ENCODE measurements at places on chromosomes 12 and 14.

- DNase-seq: no peak
Measured at GRCh38 chr12:75955251-75955650, 76.3 kb downstream of the PHLDA1 start.

DNA sequence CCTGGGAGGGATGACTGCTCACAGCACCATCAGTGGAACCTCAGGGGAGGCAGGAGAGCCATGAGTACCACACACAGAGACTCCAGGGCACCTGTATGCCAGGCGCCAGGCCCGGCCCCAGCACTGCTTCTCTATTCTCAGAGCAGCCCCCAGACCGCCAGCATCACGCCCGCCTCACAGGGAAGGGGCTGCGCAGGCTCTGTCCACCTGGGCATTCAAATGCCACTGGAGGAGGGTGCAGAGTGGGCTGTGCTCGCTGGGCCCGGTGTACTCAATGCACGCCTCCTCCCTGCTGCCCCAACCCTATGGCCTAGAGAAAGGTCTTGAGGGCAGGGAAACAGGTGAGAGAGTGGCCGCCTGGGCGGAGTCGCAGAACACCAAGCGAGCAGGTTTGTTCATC lies 43.6 kb downstream of the CCDC85C start:
- DNase-seq: no peak

DNA sequence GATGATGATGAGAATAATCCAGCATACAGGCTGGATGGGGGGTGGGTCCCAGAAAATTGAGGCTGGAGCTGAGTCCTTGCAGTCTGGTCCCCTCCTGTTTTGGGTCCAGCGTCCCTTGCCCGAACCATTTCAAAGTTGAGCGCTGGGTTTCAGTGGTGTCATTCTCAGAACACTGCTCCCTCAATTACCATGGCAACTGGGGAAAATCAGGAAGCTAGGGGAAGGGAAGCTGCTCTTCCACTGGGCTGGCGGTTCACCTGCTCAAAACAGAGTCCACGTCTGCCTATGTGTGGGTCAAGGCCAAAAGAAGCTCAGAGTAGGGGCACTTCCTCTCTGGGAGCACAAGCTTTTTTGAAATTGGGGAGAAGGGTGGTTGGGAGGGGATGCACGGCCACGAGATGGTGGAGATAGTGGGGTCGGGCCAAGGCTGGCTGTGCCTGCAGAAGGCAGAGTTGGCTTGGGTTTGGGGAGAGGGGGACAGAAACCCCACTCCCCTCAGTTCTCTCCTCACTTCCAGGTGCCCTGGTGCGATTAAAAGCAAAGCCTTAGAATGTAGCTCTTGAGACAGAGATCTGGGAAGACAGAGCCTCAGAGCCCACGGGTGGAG lies 1.7 kb upstream of the NOS1 start:
- DNase-seq: no peak

- no peak for DNase-seq
Measured at GRCh38 chr12:3061059-3061458, 16.1 kb upstream of the TSPAN9 start.

GRCh38 chr12:83573671-83574070 lies 887.0 kb downstream of the TMTC2 start:
- DNase-seq: no peak

GRCh38 chr14:25056688-25057078 lies 6.7 kb upstream of the STXBP6 start:
- no peak for DNase-seq

GRCh38 chr12:88036353-88036965 lies 7.3 kb upstream of the C12orf50 start:
- no peak for DNase-seq

DNA sequence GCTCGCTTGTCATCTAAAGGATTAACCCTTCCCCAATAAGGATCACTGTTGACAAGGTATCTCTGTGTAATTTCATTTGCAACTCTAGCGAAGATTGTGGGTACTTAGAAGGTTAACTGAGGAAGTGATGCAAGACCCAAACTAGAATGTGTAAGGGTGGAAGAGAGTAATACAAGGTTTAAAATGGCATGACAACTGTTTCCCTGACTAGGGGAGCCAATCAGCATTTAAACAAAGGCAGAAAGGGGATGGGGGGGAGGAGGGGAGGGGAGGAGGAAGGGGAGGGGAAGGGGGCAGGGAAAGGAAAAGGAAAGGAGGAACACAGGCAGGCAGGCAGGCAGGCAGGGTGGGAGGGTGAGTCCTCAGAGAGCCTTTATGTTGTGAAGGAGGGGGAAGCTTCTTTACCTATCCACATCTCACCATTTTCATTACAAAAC lies 31.1 kb downstream of the NRDE2 start:
- no peak for DNase-seq

DNA sequence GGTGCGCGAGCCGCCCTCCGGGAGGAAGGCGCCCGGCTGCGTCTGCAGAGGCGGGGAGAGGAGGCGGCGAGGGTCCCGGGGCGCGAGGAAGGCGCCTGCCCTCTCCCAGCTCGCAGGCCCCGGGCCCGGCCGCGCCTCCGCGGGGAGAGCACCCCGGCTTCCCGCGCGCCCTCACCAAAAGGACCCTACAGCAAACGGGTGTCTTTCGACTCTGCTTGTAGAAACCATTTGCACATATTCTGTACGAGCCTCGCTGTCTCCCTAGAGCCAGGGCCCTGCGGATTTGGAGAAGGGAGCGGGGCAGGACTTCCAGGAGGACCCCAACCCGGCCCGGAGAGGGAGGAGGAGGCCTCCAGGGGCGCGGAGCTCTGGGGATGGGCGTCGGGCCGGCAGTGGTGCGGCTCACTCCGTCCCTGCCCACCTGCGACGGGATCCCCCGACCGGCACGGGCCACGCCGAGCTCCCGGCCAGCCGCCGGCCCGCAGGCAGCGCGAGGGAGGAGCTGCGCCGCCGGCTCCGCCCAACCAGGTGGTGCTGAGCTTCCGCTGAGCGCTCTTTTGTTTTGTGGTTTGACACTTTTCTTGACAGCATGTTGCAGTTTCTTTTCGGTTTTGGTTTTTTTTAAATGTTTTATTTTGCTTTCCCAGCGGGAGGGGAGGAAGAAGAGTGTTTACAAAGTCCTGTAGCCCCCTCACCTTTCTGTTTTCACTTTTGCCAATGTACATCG lies 103.3 kb upstream of the FKBP4 start:
- DNase-seq: no peak

GRCh38 chr12:75933101-75933500 lies 98.5 kb downstream of the PHLDA1 start:
- DNase-seq: no peak

- DNase-seq: peak; percentile 16
Measured at GRCh38 chr12:60335745-60336144, 739.9 kb downstream of the SLC16A7 start.

DNA sequence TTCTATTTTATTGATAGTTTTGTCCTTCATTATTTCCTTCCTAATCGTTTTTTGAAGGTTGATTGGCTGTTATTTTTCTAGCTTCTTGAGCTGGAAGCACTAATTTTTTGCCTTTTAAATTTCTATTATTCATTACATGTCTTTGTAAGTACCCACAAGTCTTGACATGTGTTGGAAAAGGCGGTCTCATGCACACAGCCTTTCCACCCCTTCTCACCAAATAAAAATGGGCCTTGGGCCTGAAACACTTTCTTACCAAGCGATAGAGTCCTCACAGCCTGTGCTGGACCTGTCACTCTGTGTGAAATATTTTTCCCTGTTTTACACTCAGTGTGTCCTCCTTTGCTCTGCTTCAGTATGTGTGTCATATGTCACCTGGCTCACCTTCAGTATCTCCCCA lies 9.9 kb downstream of the ETNK1 start:
- no peak for DNase-seq

- DNase-seq: no peak
Measured at GRCh38 chr12:60255044-60255443, 659.2 kb downstream of the SLC16A7 start.

DNA sequence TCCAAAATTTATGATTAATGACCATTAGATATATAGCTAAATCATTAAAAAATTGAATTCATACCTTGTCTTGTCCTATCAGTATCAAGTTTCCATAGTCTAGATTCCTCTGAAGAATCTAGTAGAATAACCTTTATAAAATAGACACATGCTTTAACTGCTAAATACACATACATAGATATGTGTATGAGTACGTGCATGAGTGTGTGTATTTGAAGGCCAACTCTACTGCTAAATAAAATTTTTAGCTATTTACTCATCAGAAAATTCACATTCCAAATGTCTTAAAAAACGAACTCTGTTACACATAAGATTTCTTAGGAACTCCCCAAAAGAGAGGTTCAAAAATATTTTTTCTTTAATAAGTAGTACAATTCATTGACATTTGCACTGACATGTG lies 233.0 kb downstream of the SSPN start:
- no peak for DNase-seq

DNA sequence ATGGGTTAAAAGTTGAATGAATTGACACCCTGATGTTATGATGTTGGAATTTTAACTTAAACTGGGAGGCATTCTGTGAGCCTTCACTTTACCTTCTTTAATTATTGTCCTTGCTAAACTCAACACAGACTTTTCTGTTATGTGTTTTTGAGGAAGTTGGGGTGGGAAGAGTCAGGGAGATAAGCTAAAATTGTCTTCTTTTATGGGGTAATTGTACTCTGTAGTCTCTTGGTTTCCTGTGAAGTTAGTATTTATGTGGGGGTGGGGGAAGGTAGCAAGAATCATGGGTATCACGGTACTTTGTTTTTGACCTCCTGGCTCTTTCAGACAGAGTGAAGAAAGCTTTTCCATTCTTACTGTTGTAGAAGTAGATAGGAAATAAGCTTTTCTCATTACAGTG lies 32.9 kb downstream of the RAB21 start:
- DNase-seq: no peak

- no peak for DNase-seq
Measured at GRCh38 chr14:105877645-105878044, 351.3 kb downstream of the TMEM121 start.

GRCh38 chr12:95185854-95186253 lies 31.4 kb downstream of the FGD6 start:
- DNase-seq: no peak

DNA sequence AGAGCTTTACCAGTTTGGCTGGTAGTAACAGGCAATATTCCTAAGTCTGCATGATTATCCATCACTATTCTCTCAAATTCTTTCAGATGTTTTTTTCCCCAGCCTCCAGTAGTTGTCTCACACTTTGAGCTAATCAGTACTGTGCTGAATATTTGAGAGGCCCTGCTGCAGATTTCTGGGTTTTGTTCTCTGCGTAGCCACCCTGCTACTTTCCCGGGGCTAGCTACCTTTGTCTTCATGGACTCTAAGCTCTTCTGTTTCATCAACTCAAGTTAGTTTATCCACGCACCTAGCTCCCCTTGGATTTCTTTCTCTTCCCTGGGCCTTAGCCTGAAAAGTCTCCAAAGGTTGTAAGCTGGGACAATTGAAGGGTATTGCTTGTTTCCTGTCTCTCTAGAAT lies 73.0 kb downstream of the FUT8 start:
- DNase-seq: no peak

- DNase-seq: no peak
Measured at GRCh38 chr12:114954511-114955055, 270.6 kb upstream of the TBX3 start.

DNA sequence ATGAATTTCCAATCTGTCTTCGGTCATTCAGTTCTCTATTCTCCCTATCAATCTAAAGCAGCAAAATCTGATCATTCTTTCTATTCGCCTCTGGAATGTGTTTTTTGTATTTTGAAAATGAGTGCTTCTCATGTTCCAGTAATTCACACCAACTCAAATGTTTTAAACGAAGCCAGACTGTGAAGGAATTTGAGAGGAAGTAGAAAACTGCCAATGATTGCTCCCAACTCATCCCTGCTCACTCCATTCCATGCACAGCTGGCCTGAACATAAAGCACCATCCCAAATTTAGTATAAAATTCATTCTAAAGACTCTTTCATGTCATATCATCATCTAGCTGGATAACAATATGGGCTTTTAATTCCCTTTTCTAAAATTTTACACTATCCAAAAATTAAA lies 123.8 kb downstream of the DUSP6 start:
- DNase-seq: no peak

GRCh38 chr12:104656921-104657320 lies 200.2 kb downstream of the CHST11 start:
- no peak for DNase-seq

- DNase-seq: no peak
Measured at GRCh38 chr14:60944204-60944603, 36.7 kb downstream of the TRMT5 start.

DNA sequence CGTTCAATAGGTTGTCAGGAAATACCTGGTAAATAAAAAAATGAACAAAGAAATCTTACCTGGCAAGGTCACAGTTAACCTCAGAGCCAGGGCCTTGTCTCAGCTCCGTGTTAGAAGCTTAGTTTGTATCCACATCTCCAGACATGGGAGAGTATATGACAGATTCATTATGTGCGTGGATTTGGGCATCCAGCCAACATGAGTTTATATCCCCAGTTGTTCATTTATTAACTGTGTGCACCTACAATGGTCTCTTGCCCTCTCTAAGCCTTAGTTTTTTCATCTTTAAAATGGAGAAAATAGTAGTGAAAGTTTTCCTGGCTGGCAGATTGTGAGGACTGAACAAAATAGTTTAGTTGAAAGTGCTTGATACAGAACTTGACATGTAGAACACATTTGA lies 437.8 kb downstream of the NPAS3 start:
- no peak for DNase-seq

- DNase-seq: no peak
Measured at GRCh38 chr14:104977008-104977680, 1.0 kb downstream of the AHNAK2 start.

DNA sequence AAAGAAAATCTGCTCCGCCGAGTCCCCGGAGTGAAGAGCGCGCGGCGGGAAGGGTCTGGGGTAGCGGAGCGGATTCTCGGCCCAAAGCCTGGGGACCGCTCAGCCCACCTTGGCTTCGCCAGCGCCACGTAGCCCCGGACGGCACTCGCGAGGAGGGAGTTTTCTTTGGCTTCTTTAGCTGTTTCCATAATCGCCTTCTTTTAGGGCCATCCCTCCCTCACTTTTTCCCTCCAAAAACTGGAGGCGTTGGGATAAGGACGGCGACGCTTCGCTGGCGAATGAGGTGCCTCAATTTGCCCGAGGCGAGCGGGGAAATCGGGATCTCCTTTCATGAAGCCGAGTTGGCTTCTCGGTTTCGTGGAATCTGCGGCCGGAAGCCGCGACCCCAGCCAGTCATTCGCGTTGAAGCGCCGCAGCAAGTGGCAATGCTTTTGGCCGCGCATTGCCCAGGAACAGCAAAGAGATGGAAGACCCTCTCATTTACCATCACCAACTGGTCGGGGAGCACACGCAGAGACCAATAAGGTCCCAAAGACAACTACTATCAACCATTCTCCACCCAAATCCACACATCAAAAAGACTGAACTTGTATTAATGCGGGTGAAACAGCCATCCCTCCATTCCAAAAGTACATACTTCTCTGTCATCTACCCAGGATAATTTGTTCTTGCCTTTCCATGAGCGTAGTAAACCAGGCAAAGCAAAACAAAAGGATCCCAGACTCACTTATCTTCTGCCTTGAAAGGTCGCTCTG lies 8.4 kb upstream of the SIX1 start:
- no peak for DNase-seq

DNA sequence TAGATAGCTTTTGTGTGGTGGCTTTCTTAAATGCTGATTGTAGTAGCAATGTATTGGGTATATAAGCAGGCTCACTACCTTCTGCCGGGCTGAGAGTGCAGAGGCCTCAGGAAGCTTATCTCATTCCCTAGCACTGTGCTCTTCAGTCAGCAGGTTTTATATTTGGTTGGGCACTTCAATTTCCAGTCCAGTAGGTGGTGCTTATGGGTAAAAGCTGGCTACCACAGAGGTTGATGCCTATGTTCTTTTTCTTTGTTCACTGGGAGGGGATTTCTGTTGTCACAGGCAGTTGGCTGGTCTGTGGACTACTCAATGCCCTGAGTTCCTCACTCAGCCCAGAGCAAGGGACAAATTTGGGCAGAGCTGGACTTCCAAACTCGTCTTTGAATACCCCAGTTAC lies 43.0 kb upstream of the GLIPR1 start:
- no peak for DNase-seq

- no peak for DNase-seq
Measured at GRCh38 chr14:101813171-101813759, 51.8 kb downstream of the PPP2R5C start.

All from glomerular endothelial cell (primary cell).